ENCODE measurements at places on chromosomes 13 and 19.

GRCh38 chr13:60945396-60945795 lies 470.3 kb downstream of the PCDH20 start:
- no peak for DNase-seq

GRCh38 chr19:21691661-21692060 lies 75.7 kb downstream of the ZNF100 start:
- no peak for DNase-seq

- DNase-seq, result no peak
Measured at GRCh38 chr19:5115771-5116202, 146.9 kb downstream of the KDM4B start.

DNA sequence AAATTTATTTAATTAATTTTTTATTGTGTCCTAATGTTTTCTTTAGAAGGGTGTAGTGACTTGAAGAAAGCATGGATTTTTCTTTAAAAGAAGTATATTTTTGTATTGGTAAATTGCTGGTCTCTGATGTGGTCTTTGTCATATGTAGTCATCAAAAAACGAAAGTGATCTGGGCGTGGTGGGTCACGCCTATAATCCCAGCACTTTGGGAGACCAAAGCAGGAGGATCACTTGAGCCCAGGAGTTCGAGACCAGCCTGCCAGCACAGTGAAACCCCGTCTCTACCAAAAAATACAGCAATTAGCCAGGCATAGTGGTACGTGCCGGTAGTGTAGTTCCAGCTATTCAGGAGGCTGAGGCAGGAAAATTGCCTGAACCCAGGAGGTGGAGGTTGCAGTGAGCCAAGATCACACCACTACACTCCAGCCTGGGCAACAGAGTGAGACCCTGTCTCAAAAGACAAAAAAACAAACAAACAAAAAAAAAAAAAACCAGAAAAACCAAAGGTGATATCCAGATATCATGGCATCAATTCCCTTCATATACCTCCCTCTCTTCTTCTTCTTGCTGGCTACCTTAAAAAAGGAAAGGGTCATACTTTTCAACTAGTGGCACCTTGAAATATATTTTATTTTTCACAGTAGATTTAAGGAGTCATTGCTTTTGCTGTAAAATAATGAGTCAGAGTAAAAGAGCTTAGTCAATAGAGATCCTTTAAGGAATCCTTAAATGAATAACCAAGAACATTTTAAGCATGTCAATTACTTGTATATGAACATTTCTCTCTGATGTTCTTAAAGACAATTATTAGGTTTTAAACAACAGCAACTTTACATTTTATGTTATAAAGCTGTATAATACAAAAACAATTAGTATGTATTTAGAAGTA lies 19.9 kb downstream of the KCTD4 start:
- no peak for DNase-seq

DNA sequence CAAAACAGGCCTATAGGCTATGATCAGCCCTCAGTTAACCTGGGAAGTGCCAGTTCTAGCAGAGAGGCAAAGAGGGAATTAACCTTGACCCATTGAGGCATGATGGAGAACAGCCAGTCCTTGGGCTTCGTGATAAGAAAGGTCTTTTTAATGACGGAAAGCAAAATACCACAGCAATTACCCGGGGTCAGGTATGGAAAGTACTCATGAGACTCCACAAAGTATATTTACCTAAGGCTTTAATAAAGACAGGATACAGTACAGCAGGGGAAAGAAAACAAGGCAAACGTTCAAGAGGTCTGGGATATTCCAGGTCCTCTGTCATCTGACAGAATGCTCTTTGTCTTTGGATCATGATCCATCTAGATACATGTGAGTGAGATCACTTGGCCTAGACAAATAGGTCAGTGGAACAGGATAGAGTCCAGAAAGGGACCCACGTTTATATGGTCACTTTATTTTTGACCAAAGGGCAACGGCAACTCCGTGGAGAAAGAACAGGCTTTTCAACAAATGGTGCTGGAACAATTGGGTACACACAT lies 52.2 kb downstream of the WDFY2 start:
- no peak for DNase-seq

DNA sequence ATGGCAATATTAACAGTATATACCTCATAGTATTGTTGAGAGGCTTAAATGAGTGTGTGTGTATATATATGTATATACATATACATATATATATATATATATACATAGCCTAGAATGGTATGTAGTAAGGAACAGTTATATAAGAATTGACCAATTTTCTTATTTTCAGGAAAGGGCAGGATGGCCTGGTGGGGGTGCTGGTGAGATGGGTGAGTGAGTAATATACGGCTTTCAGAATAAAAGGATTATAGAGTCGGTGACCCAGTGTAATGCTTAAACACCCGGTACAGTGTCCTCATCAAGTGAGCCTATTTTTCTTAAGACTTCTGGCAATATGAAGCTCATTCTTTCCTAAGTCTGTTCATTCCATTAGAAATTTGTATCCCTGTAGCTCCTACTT lies 11.7 kb upstream of the FAM216B start:
- no peak for DNase-seq

DNA sequence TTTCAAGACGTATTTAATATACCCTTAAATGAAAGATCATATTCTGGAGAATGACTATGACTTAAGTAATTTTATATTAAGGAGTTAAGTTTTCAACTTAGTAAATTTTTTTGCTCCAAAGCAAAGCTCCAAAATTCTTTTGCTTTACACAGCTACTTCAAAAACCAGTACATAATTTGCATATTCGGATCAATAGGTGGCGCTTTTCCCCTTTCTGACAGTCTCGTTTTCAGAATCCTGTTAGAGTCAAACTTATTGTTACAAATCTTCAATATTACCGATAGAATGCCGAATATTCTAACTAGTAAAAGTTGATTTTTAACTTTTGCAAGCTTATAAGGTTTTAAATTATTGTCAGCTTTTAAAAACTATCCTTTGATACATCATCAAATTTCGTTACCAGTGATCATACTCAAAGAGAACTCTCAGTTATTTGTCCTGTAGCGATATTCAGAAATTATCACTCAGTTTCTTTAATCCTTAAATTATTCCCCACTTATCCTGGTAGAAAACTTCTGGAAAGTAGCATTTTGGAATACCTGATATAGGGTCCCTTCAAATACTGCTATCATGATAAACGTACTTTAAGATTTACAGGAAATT lies 852.7 kb upstream of the KLHL1 start:
- no peak for DNase-seq

GRCh38 chr13:105991622-105992277 lies 543.7 kb downstream of the EFNB2 start:
- no peak for DNase-seq

- no peak for DNase-seq
Measured at GRCh38 chr13:48539550-48539949, 6.7 kb upstream of the RCBTB2 start.

DNA sequence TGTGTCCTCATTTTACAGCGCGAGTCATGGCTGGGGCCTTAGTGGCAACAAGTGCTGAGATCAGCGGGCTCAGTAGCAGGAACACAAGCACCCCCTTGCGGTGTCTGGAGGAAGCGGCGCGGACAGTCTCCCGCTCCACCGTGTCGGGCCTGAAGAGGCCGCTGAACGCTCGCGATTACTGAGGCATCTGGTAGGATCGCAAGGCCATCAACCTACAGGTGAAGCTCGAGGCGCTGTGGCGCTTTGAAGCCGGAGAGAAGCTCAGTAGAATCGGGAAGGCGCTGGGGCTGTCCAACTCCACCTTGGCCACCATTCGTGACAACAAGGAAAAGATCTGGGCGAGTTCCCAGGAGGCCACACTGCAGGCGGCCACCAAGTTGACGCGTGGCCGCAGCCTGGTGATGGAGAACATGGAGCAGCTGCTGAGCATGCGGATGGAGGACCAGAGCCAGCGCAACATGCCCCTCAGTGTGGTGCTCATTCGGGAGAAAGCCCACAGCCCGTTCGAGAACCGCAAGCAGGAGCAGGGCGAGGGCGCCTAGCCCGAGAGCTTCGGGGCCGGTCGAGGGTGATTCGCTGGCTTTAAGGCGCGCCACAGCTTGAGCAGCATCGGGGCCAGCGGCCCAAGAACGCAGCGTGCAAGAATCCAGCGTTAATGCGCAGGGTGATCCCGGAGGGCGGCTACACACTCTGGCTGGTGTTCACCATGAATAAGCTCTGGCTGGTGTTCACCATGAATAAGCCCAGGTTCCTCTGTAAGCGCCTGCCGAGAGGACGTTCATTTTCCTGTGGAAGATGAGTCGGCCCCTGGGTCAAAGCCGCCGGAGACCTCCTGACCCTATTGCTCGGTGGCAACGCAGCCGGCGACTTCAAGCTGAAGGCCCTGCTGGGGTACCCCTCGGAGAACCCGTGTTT lies 8.3 kb upstream of the MZF1 start:
- DNase-seq, result peak; percentile 94

- DNase-seq, result no peak
Measured at GRCh38 chr13:89748716-89749115, 1598.8 kb upstream of the MIR17HG start.

DNA sequence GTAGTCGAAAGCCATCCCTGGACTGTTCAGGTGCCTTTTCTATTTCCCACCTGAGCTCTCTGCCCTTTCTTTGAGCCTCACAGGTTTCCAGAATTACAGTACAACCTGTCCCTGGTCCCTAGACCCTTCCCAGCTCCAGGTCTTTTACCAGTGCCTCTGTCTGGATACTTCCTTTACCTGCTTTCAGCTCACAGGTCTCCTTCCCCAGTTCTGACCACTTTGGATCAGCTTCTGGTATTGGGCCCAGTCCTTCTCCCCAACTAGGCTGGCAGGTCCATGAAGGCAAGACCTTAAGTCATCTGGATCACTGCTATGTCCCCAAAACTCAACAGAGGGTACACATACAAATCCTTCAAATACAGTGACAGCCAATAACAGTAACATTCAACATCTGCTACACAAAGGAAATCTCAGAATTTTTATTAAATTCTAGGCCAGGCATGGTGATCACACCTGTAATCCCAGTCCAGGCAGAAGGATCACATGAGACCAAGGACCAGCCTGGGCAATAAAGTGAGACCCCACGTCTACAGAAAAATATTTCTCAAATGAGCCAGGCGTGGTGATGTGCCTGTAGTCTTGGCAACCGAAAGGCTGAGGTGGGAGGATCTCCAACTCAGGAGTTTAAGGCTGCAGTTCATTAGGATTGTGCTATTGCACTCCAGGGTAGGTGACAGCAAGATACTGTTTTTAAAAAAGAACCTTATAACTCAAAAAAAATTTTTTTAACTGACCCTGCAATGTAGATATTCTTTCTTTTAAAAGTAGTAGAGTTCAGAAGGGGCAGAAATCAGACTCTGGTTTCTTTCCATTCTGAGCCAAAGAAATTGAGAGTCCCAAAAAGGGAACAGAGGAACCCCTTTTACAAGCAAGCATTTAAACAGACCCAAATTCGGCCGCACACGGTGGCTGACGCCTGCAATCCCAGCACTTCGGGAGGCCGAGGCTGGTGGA lies 1.3 kb downstream of the RPS16 start:
- DNase-seq, result no peak

DNA sequence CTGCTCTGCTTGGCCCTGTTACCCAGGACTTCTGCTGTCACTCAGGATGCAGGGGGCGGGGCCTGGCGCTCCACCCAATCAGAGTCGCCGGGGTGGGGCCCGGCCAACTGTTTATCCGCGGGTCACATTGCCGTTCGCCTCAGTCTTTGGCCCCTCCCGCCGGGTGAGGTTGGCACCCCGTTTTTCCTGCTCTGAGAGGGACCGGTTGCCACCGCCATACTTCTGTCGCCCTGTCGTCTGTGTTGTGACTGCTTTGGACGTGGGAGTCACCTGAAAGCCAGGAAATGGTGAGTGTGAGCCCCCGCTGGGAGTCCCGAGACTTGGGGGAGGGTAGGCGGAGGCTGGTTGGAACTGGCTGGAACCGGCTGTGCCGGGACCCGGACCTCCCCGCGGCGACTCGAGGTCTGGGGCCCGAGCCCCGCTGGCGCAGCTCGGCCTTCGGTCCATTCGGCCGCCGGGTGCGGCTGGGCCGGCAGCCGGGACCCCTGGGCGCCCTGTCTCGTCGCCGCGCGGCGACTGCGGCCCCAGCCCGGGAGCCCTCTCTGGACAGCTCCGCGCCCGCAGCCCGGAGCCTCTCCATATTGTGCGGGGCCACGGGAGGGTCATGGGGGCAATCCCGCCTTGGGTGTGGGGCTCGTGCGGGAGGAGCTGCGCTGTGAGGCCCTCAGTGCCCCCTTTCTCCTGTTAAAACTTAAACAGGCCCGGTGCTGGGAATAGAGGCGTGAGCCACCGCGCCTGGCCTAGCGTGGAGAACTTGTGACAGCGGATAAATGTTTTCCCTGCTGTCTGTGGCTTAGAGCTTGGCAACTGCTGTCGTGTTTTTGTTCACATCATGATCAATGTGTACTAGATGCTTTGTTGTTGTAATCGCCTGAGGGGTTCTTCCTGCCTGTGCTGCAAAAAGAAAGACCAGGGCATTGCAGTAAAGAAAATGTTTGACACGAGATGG lies at the start of gene ZNF844:
Gene ZNF844, plus strand, starts transcription at position 142 of the 949 bp plus-strand sequence. Its CDS starts 143 bp downstream, at position 285.
- peak; percentile 84 for DNase-seq

- no peak for DNase-seq
Measured at GRCh38 chr19:5172859-5173630, 167.6 kb downstream of the PTPRS start.

GRCh38 chr19:55441319-55441691 lies 1.8 kb downstream of the SHISA7 start:
- DNase-seq, result no peak

- no peak for DNase-seq
Measured at GRCh38 chr19:39098365-39099269, 14.4 kb downstream of the ACP7 start.

GRCh38 chr19:46861691-46862502 lies 1.1 kb downstream of the ARHGAP35 start:
- peak; percentile 10 for DNase-seq

DNA sequence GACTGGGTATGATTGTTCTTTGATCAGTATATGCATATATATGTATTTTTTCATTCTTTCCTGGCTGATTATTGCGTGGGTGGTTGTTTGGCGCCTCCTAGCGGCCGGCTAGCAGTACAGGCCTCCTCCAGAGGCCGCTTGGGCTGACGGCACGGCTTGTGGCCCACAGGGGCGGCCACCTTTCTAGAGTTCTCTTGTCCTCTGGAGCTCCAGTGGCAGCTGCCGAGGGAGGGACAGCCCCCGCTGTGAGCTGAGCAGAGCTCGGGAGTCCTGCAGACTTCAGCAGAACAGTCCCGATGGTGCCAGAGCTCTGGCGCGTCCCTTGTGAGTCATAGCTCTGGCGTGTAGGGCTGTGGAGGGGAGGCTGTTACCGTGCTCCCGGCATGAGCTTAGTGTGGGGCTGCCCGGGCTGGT lies 22.5 kb upstream of the ZNF429 start:
- DNase-seq, result peak; percentile 67

- DNase-seq, result no peak
Measured at GRCh38 chr13:34419025-34419424, 523.0 kb upstream of the NBEA start.

- no peak for DNase-seq
Measured at GRCh38 chr19:1276628-1277022, 1.3 kb downstream of the FAM174C start.

- no peak for DNase-seq
Measured at GRCh38 chr13:47004540-47004939, 107.7 kb upstream of the HTR2A start.

All from stimulated activated CD4-positive, alpha-beta T cell treated with anti-CD3 and anti-CD28 coated beads, Interleukin-2, amount 100 ng/mL, for 24 hours (primary cell).